ENCODE measurements at places on chromosomes 16 and 17.

DNA sequence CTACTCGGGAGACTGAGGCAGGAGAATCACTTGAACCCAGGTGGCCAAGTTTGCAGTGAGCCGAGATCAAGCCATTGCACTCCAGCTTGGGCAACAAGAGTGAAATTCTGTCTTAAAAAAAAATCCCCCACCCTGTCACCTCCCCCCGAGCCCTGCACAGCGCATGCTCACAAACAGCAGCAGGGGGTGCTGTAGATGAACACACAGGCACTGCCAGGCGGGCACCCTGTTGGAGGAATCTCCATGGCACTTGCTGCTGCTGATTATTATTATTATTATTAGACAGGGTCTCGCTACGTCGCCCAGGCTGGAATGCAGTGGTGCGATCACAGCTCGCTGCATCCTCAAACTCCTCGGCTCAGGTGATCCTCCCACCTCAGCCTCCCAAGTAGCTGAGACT lies 24.6 kb downstream of the FZD2 start:
- DNase-seq: no peak

GRCh38 chr16:83842291-83842690 lies 34.5 kb downstream of the HSBP1 start:
- no peak for DNase-seq

GRCh38 chr17:395179-395578 lies 42.6 kb upstream of the RPH3AL start:
- DNase-seq: no peak

GRCh38 chr17:32854207-32854606 lies 22.7 kb downstream of the MYO1D start:
- DNase-seq: peak; percentile 27

DNA sequence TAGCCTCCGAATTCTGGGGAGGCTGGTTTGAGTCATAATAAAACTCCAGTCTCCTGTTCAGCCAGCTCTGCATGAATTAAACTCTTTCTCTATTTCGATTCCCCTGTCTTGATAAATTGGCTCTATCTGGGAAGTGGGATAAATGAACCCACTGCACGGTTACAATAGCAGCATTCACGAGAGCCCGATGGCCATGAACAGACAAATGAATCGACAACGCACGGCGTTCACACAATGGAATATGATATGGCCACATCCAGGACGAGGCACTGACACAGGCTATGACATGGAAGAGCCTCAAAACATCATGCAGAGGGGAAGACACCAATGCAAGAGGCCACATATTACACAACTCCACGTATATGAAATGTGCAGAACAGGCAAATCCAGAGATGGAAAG lies 5.6 kb upstream of the CARD14 start:
- no peak for DNase-seq

DNA sequence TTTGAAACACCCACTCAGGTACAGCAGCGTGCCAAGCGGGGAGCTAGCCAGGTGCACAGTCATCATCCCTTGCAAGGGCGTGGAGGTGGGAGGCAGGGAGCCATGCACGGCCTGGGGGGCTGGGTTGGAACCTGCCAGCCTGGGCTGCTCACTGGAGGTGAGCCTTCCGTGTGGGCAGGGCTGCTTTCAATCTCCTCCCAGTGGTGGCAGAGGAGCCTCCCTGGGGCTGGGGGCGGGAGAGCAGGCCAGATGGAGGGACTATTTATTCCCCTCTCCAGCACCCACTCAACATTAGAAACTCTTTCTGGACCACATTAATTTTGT lies 90.3 kb downstream of the KATNIP start:
- DNase-seq: peak; percentile 56

GRCh38 chr17:31738067-31738466 lies 121.0 kb downstream of the COPRS start:
- DNase-seq: no peak

GRCh38 chr16:9481747-9482730 lies 390.6 kb downstream of the HAPSTR1 start:
- no peak for DNase-seq
